ENCODE measurements at places on chromosomes 5 and 9.

GRCh38 chr9:98775831-98776441 lies 20.4 kb downstream of the ANKS6 start:
- peak; percentile 26 for DNase-seq

GRCh38 chr5:124729720-124730359 lies 16.6 kb downstream of the ZNF608 start:
- DNase-seq, result no peak

DNA sequence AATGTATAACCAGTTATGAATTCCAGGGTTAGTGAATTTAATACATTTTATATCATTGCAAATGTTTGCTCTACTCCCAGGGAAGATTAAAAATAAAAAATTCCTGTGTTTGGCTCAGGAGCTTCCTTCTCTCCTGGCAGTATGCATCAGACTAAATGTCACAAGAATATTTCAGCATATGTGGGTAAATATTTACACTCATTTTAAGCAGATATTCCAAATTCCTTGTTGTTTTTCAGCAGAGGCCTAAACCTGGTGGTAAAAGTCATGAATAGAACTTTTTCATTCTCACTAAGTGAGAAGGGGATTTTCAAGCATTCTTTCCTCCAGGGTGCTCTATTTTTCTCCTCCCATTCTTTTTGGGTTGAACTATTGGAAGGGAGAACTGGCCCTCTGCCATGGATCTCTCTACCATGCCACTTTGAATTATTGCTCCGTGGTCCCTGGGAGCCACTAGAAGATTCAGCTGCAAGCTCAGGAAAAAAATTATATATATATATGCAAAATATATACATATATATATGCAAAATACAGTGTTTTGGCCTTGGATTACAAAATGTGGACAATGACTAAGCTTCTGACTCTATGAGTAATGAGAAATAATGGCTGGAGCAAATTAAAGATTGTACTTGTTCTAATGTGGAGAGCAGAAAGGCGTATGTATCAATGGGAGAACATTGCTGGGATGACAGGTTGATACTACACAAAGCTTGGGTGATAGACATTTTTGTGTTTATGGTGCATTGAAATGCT lies 180.6 kb upstream of the PAPPA start:
- no peak for DNase-seq

DNA sequence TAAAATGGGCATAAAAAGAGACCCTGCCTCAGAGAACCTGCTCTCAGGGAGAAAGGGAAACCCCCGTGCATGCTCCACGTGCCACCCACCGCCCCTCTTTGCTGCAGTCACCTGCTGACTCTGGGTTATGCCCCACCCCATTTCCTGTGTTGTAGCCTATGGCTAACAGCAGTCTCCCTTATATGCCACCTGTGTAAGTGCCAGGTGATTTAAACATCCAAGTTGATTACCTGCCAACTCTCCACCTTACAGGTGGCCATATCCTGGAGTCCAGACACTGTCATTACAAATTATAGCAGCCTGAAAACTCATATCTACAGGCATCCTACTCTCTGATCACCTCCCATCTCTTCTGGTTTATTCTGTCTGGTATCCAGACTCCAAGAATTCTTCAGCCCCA lies 242.6 kb downstream of the HSPA4 start:
- no peak for DNase-seq

GRCh38 chr9:82117026-82117811 lies 128.6 kb downstream of the SPATA31D1 start:
- DNase-seq, result no peak

GRCh38 chr5:177133853-177134696 lies 502 bp downstream of the NSD1 start:
- DNase-seq, result peak; percentile 62

GRCh38 chr9:98038958-98039357 lies 17.6 kb upstream of the NANS start:
- DNase-seq, result no peak

GRCh38 chr9:131227112-131227958 lies 49.0 kb downstream of the FAM78A start:
- no peak for DNase-seq

DNA sequence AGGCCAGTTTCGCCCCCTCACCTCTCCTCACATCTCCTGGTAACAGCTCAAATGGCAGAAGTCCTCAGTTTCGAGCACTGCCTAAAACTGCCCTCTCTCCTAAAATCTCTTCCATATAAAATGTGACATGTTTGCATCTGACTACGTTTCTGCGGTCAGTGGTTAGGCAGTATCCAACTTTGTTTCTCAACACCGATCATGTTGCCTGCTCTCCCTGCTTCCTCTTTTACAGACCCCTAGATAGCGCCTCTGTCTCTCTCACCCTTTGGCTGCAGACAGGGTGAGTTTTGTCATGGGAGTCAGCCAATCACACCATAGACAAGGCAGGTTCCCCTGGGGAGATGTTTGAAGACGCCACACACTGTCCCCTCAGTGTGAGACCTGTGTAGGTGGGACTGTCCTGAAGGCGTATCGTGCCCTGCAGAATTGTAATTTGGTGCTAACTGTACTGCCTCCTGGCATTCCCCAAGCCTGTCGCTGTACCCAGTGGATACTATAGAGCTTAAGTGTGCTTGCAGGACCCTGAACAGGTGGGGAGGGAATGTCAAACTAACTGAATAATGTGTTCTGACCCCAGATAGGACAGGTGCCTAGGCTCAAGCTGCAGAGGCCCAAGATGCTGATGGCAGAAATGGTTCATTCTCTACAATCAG lies 1.1 kb downstream of the HEXB start:
- no peak for DNase-seq

GRCh38 chr5:120604884-120605283 lies 140.8 kb downstream of the PRR16 start:
- DNase-seq, result no peak

DNA sequence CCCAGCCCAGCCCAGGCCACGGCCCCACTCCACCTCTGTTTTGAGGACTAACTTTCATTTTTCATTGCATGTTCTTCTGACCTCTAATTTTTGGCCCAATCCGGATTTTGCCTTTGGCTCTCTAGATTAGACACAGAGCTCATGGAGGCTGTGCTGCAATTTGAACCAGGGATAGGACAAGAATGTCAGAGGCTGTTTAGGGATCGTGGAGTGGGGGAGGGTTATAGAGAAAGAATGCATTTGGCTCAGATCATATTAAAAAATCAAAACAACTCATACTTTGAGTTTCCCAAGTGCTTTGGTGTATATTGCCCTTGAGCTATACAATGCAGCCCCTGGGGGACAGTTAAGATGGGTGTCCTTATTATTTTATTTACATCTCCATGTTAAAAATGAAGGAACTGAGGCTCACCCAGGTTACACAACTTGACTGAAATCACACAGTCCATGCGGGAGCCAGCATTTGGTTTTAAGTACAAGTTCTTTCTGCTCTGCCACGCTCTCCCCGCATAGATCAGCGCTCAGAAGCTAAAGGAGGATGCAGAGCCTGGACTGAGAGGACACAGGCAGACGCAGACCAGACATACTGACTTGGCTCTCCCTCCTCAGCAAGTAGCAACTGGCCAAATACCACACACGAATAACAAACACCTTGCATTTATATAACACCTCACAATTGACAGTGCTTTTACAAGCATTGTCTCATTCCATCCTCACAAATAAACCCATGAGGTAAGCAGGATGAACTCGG lies 126.4 kb upstream of the RAI14 start:
- DNase-seq, result no peak

DNA sequence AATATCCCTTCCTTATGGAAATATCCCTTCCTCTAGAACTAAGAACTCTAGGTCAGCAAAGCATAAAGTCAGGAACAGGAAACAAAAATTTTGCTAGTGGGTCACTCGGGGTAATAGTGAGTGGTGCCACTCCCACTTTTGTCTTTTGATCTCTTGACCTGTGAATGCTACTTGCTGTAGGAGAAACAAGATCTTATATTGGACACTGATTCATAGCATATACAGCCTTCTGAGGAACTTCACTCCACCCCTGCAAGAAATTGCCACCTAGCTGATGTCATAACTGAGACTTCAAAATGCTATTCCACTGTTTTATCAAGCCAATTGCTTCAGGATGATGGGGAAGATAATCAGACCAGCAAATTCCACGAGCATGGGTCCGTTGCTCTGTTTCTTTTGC lies 53.3 kb upstream of the PRSS3 start:
- no peak for DNase-seq

DNA sequence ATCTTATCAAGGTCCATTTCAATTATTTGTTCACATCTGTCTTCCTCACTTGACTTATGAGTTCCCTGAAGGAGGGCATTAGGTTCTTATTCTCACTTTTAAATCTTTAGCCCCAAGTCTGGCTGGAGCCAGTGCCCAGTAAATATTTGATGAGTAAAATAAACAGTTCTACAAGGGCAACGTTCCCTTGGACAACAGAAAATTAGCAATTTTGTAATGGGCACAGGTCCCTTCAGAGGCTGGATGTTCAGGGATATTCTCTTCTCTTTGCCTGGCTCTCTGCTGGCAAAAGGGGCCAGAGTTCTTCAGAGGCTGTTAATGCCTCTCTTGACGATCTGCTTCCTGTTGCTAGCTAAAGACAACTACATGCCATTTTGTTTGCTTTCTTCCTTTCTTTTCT lies 149.7 kb downstream of the SEMA6A start:
- DNase-seq, result no peak

- DNase-seq, result no peak
These were observed 209.0 kb downstream of the SEC61B start for GRCh38 chr9:99431103-99431502.

- no peak for DNase-seq
These were observed 57.9 kb downstream of the TEX10 start for GRCh38 chr9:100294806-100295205.

GRCh38 chr5:144273232-144274027 lies 102.8 kb downstream of the KCTD16 start:
- DNase-seq, result no peak

DNA sequence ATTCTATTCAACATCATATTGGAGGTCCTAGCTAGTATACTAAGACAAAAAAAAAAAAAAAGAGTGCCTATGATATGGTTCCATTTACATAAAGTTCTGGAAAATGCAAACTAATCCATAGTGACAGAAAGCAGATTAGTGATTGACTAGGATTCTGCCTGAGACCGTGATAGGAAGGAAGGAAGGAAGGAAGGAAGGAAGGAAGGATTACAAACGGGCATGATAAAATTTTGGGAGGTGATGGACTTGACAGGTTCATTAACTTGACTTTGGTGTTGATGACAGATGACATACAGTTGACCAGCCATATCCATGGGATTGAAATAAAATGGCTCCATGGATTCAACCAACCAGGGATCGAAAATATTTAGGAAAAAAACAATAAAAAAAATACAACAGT lies 79.1 kb upstream of the MAN2A1 start:
- no peak for DNase-seq

DNA sequence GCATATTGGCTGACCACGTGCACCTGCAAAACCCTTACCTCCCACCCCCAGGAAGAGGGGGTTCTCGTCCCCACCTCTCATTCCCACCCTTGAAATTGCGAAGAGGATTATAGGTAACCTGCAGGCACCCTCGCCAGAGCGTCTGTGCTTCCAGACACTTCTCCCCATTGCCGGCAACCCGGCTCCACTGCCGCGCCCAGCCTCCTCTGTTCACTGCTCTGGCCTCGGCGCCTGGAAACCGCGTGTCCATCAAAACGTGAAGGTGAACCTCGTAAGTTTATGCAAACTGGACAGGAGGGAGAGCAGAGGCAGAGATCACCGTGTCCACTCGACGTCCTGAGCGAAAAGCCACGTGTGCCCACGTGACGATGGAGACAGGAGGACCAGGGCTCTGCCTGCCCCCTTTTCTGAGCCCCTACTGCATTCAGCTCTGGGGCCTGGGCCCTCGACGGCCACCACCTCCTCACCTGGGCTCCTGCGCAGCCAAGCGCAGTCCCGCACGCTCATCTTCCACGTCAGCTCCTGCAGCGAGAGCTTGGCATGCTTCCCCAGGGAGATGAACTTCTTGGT lies 1.9 kb downstream of the TERT start:
- no peak for DNase-seq

- DNase-seq, result no peak
These were observed 96.0 kb upstream of the ITGA2 start for GRCh38 chr5:52893105-52893504.

DNA sequence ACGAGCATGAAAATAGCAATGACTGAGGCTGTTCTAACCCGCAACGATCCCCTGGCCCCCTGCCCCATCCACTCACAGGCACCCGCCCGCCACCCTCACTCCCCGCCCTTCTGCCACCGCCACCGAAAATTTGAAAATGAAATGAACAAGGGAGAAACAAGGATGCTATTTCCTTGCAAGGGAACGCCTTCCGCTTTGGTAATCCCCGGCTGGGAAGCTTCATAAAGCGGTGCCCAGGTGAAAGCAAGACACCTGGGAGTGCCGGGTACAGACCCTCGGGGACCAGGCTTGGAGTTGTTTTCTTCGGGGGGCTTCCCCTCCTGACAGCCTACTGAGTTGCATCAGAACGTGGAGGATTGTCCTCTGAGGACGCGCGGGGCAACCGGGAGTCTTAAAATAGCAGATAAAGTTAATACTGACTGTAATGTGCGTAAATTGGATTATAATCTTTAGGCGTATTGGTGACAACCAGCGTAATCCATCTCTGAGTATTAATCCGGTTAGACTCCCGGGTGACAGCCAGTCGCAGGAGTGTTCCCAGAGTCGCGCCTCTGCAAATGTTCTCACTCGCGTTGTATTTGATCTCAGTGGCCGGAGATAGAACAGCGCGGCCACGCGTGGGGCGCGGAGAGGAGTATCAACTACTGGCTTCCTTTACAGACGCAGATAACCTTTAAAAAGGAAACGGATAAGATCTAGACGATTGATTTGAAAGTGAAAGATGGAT lies 885 bp upstream of the MLLT3 start:
- DNase-seq, result peak; percentile 73

DNA sequence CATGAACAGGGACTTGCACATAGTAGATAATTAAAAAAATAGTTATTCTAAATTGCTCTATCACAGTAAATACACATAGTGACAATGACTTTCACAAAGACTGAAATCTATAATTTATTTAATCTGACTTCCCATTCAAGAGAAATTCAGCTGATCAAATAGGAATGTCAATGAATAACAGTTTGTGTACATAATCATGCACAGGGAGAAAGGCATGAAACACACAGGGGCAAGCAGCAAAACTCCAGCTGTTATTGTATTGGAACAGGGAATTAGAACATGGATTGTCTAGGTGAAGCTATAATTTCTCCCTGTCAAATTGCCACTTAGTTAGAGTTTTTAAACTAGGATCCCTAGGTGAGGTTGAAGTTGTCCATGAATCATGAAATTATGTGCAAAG lies 99.9 kb downstream of the HCN1 start:
- DNase-seq, result no peak

DNA sequence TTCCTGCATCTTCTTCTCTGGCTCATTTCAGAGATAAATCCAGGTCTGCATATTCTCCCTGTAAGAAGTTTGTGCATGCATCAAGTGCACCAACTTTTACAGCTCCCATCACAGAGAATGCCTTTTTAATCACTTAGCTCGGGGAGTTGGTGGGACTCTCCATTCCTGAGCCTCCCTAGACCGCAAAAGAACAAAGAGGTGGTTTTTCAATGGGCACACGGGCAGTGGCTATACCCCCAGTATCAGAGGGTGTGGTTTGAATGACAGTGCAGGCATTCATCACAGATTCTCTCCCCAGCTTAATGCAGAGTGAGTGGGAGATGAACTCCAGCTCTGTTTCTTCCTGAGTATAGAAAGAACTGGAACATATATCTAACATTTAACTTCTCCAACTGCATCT lies 264.7 kb upstream of the NR4A3 start:
- no peak for DNase-seq

Measured in CD4-positive, alpha-beta memory T cell (primary cell).